ENCODE measurements at places on chromosomes 2 and 18.

GRCh38 chr2:213189001-213189899 is 37.8 kb upstream of the IKZF2 start:
- no peak for DNase-seq
- no peaks in the 10 kb centered on the region for H3K27me3 ChIP-seq
- H3K36me3 ChIP-seq: no peaks in the 10 kb centered on the region
- H3K4me3 ChIP-seq: no peak overlapping the region

DNA sequence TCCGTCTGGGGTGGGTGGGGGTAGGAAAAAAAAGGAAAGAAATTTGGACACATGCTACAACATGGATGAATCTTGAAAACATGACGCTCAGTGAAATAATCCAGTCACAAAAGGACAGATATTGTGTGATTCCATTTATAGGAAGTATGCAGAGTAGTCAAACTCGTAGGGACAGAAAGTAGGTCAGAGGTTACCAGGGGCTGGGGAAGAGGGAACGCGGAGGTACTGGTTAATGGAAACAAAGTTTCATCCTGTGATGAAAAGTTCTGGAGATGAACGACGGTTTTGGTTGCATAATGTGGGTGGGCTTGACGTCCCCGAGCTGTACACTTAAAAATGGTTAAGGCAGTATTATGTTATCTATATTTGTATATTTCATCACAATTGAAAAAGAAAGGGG is 4.5 kb upstream of the SFTPB start:
- H3K27ac ChIP-seq: no peak overlapping the region
- no peaks in the 10 kb centered on the region for H3K36me3 ChIP-seq
- no peak overlapping the region for H3K4me3 ChIP-seq
- no peak for DNase-seq

DNA sequence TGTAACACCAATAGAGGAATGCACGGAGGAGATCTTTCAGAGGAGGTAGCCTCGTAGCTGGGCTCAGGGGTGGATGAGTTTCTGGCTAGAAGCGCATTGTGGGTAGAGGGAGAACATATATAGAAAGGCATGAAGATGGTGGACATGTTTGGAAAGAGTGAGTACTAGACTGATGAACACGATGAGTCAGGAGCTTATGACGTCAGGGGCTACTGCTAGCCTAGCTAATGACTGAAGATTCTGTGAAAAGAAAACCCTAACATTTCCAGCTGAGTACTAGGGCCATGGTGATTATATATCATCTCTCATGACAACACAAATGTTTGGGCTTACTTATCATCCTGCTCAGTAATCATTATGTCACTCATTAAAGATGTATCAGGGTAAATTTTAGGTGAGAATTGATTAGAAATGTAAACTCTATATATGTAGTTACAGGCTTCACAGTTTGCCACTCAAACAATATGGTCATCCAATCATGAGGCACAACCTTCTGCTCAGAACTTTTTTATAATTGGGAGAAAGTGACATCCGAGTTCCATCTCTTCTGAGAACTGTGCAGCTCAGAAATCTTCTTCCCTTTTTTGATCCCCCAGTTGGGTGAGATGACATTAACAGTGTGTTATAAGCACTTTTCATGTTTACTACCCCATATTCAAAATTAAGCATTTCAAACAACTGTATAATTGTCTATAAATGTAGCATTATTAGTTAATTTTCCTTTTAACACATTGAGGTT is 22.2 kb upstream of the IL1RN start:
- peak; percentile 87 for DNase-seq
- H3K27ac ChIP-seq: peak overlapping the region; percentile 87

GRCh38 chr2:219362524-219363164 is 25.1 kb downstream of the DNPEP start:
- H3K4me1 ChIP-seq: peaks cover 9% of the 10 kb centered on the region
- no peak overlapping the region for H3K27ac ChIP-seq
- H3K27me3 ChIP-seq: peaks cover 16% of the 10 kb centered on the region
- peak; percentile 37 for DNase-seq

- H3K4me1 ChIP-seq: peaks cover 17% of the 10 kb centered on the region
- peaks cover 14% of the 10 kb centered on the region for H3K36me3 ChIP-seq
- no peaks in the 10 kb centered on the region for H3K27me3 ChIP-seq
- DNase-seq: no peak
Measured at GRCh38 chr2:7015007-7015950, 98.1 kb downstream of the RNF144A start.

DNA sequence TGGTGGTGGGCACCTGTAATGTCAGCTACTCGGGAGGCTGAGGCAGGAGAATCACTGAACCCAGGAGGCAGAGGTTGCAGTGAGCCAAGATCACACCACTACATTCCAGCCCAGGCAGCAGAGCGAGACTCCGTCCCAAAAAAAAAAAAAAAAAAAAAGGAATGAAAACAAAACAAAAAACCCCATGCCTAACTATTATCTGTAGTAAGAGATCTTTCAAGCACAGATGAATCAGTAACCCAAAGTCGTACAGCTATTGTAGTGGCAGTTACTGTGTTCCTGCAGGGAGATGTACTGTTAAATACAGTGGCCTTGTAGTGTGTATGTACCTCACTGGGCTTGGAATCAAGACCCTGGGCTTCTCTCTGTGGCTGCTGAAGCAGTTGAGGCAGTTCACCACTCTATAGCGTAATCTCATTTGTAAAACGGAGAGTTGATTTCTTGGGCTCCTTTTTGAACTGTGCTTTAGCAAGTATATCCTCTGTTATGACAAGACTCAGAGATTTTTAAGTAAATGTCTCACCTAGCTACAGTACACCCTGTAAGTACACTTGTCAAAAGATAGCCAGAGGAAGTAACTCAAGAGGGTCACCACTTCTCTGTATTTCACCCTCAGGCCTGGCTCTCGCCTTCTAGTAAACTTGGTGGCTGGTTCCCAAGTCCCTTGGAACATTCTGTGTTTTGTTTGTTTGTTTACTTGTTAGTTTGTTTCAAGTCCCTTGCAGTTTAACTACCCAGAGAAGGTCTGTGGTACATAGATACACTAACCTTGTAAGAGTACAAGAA is 109.6 kb upstream of the FOSL2 start:
- H3K36me3 ChIP-seq: no peaks in the 10 kb centered on the region
- H3K4me3 ChIP-seq: no peak overlapping the region
- DNase-seq: no peak
- no peaks in the 10 kb centered on the region for H3K27me3 ChIP-seq
